ENCODE measurements at places on chromosomes 4 and X.
A peak's percentile ranks its signal among the peaks of the same experiment; 100 is the strongest.

DNA sequence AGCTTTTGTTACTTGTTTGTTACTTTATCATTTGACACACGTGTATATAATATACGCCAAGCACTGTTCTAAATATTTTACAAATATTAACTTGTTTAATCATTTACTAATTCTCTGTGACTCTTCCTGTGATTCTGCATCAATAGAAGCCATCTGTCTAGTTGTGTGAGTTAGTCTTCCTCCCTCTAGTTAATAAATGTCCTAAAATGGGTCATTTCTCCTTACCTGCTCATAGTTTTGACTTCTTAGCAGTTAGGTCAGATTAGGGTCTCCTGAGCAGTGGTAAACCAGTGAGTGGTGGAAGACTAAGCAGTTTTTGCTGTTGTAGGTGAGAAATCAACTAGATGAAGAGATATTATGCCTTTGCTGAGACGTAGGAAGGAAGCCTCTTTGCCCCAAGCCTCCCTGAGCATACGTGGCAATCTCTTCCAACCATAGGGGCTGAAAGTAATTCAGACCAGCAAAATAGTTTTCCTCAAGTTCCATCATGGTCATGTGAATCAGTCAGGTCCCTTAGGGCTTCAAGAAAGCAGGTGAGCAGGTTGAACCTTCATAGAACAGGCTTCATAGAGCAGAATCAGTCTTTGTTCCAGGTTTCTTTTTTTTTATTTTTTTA is 38.7 kb upstream of the THOC2 start:
- no peak for DNase-seq

GRCh38 chr4:28373601-28374000 is 1513.0 kb downstream of the STIM2 start:
- no peak for DNase-seq

DNA sequence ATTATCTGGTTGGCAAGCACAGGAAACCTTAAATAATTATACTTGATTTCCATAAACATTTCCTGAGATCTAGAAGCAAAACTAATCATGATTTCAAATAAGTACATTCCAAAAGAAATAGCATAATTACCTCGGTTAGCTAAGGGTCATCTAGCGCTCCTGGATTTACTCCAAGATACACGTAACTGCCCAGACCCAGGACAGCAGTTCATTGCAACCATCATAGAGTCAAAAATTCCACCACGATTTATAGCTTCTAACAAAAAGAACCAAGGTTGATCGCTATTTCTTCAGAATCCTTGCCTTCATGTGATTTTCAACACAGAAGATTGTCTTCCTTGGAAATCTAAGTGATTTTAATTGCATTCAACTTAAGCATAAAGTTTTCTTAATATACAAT is 1235.5 kb upstream of the TENM3 start:
- no peak for DNase-seq

DNA sequence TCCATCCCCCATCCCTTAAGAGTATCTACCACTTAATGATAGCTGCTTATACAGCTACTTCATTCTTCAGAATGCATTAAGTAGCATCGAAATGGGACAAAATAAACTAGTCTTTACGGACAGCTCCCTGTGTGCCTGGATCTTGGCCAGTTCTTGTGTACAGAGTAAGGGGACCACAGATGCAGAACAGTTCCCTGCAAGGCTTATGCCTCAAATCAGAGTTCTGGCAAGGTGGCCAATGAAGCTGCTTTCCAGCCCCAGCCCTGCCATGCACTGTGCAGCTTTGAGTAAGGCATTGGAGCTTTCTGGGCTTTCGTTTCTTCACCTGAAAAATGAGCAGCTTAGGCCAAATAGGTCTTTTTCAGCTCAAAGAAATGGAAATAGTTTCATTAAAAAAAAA is 14.2 kb downstream of the CLNK start:
- DNase-seq = no peak

GRCh38 chrX:154398668-154399526 is 720 bp downstream of the RPL10 start:
- DNase-seq = peak; percentile 68

GRCh38 chr4:100486496-100486895 is 31.3 kb downstream of the EMCN start:
- DNase-seq = no peak

GRCh38 chr4:69546134-69546765 is 50.5 kb upstream of the UGT2B4 start:
- no peak for DNase-seq

DNA sequence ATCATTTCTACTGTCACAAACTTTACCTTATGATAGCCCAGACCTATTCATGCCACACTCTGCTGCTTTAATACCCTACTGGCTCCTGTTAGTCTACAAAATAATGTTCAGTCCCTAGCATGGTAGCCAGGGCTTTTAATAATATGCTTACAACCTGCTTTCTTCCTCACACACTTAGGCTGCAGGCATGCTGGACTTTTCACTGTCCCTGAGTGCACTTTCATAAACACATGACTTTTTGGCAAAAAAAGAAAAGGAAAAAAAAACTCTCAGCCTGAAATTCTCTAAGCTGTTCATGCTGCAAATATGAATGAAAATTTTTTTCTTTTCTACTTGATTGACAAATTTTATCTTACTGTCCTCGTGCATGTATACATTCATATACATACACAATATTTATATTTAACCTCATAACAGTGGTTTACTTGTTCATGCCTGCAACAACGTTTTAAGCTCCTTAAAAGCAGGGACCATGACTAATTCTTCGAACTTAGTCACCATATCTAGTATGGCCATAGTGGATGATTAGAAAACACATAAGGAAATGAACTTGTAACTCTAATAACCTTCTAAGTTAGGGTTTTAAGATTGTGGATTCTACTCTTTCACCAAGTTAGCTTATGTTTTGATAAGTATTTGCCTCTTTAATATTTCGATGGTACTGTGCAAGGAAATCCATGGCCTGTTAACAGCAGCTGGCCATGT is 229.5 kb downstream of the SPCS3 start:
- no peak for DNase-seq
